ENCODE measurements at places on chromosomes 7 and 10. TPM values are rescaled to one million over a fixed set of nuclear protein-coding genes. Genes with fewer than 3 reads are reported as not detected.

DNA sequence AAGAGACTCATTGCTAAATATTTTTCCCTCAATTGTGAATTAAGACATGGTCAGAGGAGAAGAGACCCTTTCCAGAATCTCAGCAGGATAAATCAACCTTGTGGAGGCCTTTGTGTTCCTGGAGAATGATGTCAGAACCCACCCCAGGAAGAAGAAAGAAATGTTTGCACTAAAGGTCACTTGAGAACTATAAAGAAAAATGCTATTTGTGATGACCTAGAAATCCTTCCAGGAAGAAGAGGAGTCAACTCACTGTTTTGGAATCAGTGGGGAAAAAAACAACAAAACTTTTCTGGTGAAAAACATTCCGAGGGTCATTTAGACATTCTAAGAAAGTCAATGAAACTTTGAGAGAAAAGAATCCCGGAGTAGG is 129.1 kb upstream of the ANKRD1 start:
- H3K4me3 ChIP-seq: no peak overlapping the region
- no peaks in the 10 kb centered on the region for H3K27me3 ChIP-seq
- H3K4me1 ChIP-seq: no peaks in the 10 kb centered on the region

- H3K36me3 ChIP-seq: no peaks in the 10 kb centered on the region
- H3K27me3 ChIP-seq: peaks cover 66% of the 10 kb centered on the region
- H3K4me1 ChIP-seq: no peaks in the 10 kb centered on the region
- no peak overlapping the region for H3K4me3 ChIP-seq
- DNase-seq: no peak
These were observed 103.8 kb downstream of the XRCC2 start for GRCh38 chr7:152572101-152572500.

- H3K4me3 ChIP-seq: no peak overlapping the region
- H3K36me3 ChIP-seq: no peaks in the 10 kb centered on the region
- no peak overlapping the region for H3K27ac ChIP-seq
- H3K27me3 ChIP-seq: peaks cover 3% of the 10 kb centered on the region
- H3K4me1 ChIP-seq: no peaks in the 10 kb centered on the region
These were observed 112.9 kb upstream of the LYZL2 start for GRCh38 chr10:30742471-30742870.

DNA sequence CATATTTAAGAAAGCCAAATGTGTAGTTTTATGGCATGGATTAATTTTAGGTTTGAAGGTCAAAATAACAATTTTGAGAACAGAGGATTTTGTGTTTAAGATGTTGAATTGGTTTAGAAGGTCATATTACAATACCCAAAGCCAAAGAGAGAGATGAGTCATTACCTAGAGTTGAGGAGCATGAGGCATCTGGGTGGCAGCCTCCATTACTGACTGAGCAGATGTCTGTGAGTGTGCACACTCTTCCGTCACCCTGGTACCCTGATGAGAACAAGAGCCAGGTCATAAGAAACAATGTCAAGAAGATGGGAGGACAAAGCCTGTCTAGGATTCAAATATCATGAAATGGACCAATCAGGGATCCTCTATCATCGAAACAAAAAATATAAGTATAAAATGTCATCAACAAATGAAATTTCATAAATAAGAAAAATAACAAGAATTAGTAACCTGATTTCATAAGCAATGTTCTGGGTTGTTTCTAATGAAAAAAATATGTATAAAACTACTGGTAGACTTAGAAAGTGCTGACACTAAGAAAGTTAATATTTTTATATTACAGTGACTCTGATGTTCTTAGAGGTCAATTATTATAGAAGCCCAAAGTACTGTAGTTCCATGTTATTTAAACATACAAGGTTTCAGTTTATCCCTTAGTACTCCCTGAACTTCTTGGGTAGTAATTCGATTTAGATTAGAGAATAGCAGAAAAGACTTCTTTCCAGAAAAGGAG is 20.0 kb downstream of the CUBN start:
- H3K4me3 ChIP-seq: no peak overlapping the region
- no peaks in the 10 kb centered on the region for H3K36me3 ChIP-seq
- H3K4me1 ChIP-seq: no peaks in the 10 kb centered on the region

DNA sequence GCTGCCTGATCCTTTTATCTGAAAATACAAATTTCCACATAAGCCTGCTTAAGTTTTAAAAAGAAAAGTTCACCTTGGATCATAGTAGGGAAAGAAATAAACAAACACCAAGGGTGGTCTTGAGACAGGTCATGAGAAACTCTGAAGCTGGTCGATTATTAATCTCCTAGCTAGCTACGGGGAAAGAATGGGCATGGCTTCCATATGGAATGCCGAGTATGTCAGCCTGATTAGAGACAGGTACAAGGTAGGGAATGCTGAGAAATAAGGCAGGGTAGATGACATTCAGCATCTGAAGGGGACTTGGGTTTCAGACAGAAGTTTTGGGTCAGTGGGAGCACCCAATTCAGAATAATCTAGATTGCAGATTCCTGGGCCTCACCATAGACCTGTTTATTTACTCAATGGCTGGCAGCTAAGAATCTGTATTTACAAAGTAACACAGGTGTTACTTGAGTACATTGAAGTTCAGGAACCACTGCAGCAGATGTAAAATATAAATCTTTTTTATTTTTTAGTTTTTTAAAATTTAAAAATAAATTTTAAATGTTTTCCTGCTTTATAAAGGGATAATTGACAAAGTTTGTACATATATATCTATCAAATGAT is 49.0 kb downstream of the SCIN start:
- no peaks in the 10 kb centered on the region for H3K4me1 ChIP-seq
- no peak overlapping the region for H3K27ac ChIP-seq
- DNase-seq: no peak
- H3K4me3 ChIP-seq: no peak overlapping the region
- no peaks in the 10 kb centered on the region for H3K36me3 ChIP-seq

- no peaks in the 10 kb centered on the region for H3K27me3 ChIP-seq
- peaks cover 6% of the 10 kb centered on the region for H3K36me3 ChIP-seq
- no peak for DNase-seq
- no peak overlapping the region for H3K4me3 ChIP-seq
- H3K4me1 ChIP-seq: no peaks in the 10 kb centered on the region
- no peak overlapping the region for H3K27ac ChIP-seq
These were observed 6.8 kb downstream of the PON2 start for GRCh38 chr7:95427914-95428516.

DNA sequence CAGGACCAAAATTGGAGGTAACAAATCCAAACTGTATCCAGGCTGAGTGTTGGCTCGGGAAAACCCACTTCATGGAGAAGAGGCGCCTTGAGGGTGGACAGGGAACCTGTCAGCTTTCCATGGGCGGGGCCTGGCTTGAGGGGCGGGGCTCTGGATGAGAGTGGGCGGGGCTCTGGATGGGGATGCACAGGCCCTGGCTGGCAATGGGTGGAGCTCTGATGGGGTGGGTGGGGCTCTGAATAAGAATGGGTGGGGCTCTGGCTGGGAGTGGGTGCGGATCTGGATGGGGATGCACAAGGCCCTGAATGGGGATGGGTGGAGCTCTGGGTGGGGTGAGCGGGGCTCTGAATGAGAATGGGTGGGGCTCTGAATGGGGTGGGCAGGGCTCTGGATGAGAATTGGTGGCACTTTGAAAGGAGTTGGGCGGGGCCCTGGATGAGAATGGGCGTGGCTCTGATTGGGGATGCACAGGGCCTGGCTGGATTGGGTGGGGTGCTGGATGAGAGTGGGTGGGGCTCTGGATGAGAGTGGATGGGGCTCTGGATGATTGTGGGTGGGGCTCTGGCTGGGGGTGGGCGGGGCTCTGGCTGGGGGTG is 96.6 kb upstream of the NPTX2 start:
- H3K4me1 ChIP-seq: no peaks in the 10 kb centered on the region
- DNase-seq: peak; percentile 38
- no peak overlapping the region for H3K4me3 ChIP-seq
- H3K27me3 ChIP-seq: no peaks in the 10 kb centered on the region
- no peak overlapping the region for H3K27ac ChIP-seq

GRCh38 chr10:23768281-23768680 is 329.4 kb downstream of the OTUD1 start:
- H3K4me3 ChIP-seq: no peak overlapping the region
- no peaks in the 10 kb centered on the region for H3K27me3 ChIP-seq

DNA sequence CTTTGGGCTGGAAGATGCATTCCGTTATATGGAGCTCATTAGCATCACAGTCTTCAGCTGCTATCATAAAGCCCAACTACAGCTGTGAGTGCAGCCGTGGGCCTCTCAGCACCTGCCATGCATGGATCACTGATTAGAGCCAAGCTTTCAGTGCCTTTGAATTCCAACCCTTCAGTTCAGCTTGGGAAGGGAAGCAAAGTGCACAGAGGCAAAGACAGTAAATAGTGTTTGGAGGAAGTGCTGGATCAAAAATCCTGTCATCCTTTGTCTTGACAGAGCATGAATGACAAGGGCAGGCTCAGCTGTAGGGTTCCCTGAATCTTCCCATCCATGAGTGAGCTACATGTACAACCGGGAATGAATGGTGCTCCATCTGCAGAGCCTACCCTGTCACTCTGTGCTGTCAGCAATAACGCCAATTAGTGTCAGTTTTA is 153.7 kb downstream of the DNAJB9 start:
- H3K27me3 ChIP-seq: no peaks in the 10 kb centered on the region
- no peaks in the 10 kb centered on the region for H3K36me3 ChIP-seq
- DNase-seq: no peak
- H3K4me1 ChIP-seq: no peaks in the 10 kb centered on the region
- H3K27ac ChIP-seq: no peak overlapping the region

DNA sequence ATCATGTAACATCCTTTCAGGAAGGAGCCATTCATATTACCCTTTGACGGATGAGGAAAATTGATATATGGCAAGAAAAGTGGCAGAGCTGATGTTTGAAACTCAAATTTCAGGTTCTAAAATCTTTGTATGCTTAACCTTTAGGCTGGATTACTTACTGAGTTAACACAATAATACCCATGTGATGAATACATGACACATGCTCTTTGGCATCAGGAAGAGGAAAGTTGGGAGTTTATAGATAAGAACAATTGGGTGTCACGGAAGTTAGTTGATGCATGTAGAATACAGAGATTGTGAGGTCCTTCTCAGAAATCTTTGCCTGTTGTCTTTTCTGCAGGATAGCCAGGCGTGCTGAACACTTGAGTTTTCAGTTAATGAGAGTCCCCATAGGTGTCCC is 572.1 kb upstream of the POM121L12 start:
- no peak overlapping the region for H3K4me3 ChIP-seq
- no peaks in the 10 kb centered on the region for H3K27me3 ChIP-seq
- no peak for DNase-seq
- H3K36me3 ChIP-seq: no peaks in the 10 kb centered on the region
- H3K27ac ChIP-seq: no peak overlapping the region

GRCh38 chr10:102564209-102564834 is 60.5 kb downstream of the SUFU start:
- DNase-seq: no peak
- no peak overlapping the region for H3K27ac ChIP-seq
- no peak overlapping the region for H3K4me3 ChIP-seq

GRCh38 chr10:14606633-14607032 is 168.1 kb downstream of the FAM107B start:
- H3K4me1 ChIP-seq: no peaks in the 10 kb centered on the region
- H3K27ac ChIP-seq: no peak overlapping the region
- no peak overlapping the region for H3K4me3 ChIP-seq
- no peaks in the 10 kb centered on the region for H3K36me3 ChIP-seq
- DNase-seq: no peak
- H3K27me3 ChIP-seq: peaks cover 10% of the 10 kb centered on the region

DNA sequence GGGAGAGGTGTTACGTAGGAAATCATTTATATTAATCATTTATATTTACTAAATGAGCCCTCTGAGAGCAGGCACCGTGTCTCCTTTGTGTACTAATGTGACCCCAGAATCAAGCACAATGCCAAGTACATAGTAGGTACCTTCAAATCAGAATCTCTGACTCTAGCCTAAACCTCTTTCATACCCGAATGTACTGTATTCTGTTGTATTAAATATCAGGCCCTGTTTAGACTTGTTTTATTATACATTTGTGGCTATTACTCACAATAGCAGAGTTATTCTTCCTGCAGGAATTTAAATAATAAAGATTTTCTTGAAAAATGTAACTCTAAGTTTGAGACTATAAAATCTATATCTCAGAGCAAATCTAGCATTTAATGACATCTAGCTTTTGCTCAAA is 297.3 kb downstream of the EXOC4 start:
- no peaks in the 10 kb centered on the region for H3K4me1 ChIP-seq
- H3K4me3 ChIP-seq: no peak overlapping the region
- H3K27me3 ChIP-seq: no peaks in the 10 kb centered on the region
- no peak overlapping the region for H3K27ac ChIP-seq

GRCh38 chr7:99000904-99001465 is 122.7 kb downstream of the TRRAP start:
- H3K36me3 ChIP-seq: peaks cover 86% of the 10 kb centered on the region
- no peak for DNase-seq
- no peak overlapping the region for H3K4me3 ChIP-seq
- peaks cover 3% of the 10 kb centered on the region for H3K4me1 ChIP-seq

DNA sequence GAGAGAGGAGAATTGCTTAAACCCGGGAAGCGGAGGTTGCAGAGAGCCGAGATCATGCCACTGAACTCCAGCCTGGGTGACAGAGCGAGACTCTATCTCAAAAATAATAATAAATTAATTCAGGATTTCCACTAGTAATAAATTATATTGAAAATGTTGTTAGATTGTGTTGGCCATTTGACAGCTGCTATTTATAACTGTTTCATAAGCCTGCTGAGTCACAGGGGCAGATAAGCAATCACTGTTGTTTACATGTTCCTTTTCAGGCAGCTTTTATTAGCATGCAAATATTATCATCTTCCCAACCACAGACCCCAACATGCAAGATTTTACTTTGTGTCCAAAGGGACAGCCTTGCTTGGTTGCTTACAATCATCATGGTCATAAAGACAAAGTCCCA is 49.5 kb upstream of the ZNF138 start:
- no peaks in the 10 kb centered on the region for H3K27me3 ChIP-seq
- no peak overlapping the region for H3K4me3 ChIP-seq
- no peak overlapping the region for H3K27ac ChIP-seq
- H3K4me1 ChIP-seq: no peaks in the 10 kb centered on the region
- no peaks in the 10 kb centered on the region for H3K36me3 ChIP-seq

DNA sequence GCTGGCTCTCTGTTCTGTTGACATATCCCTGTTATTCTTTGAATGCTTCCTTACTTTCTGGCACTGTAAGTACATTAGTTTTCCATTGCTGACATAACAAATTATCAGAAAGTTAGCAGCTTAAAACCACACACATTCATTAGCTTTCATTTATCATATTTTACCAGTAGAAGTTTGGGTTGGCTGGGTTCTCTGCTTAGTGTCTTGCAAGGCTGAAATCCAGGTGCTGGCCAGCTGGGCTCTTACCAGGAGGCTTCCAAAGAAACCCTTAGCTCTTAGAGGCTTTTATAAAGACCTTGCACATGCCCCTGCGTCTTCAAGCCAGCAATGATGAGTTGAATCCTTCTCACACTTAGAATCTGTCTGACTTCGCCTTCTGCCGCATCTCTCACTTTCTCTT is 160.6 kb downstream of the MLLT10 start:
- H3K27ac ChIP-seq: no peak overlapping the region
- DNase-seq: no peak
- peaks cover 47% of the 10 kb centered on the region for H3K36me3 ChIP-seq

HSPA12A gene
- 0.29 TPM for total RNA-seq

CYP2W1 gene
- total RNA-seq: not detected

WASL gene
- 13.9 TPM for total RNA-seq

POU6F2 gene
- 1.5 TPM for total RNA-seq

PNLIP gene
- 1.1 TPM for total RNA-seq

ATP6V0A4 gene
- total RNA-seq: not detected

NPY4R gene
- total RNA-seq: not detected

GIMAP7 gene
- 0.42 TPM for total RNA-seq

ACADSB gene
- total RNA-seq: 7.8 TPM

EIF5AL1 gene
- total RNA-seq: 0.31 TPM

CDH23 gene
- 0.53 TPM for total RNA-seq
